Nasal cavity respiratory epithelium epithelial cell of viscerocranial mucosa (primary cell): ENCODE measurements at places on chromosomes 11 and 22. TPM values are rescaled to one million over a fixed set of nuclear protein-coding genes. Genes with fewer than 3 reads are reported as not detected.

Gene OR51G2
- not detected in 2 replicates for total RNA-seq

Gene PDE2A
- 2.1 and 2.6 TPM in 2 replicates for total RNA-seq

Gene MS4A3
- not detected in 2 replicates for total RNA-seq

Gene TOP3B
- total RNA-seq = 24.6 and 43.2 TPM in 2 replicates

Gene NELL1
- total RNA-seq = not detected in 2 replicates

Gene MMP1
- 3.2 and 150 TPM in 2 replicates for total RNA-seq

Gene ZNRF3
- total RNA-seq = 5.5 and 8.1 TPM in 2 replicates

Gene PATE2
- not detected in 2 replicates for total RNA-seq

Gene HMOX1
- 6.2 and 13.7 TPM in 2 replicates for total RNA-seq

Gene APOBEC3H
- total RNA-seq = not detected in 2 replicates

Gene TRIM51
- not detected in 2 replicates for total RNA-seq

Gene HTR3B
- not detected in 2 replicates for total RNA-seq

Gene POTEH
- total RNA-seq = not detected in 2 replicates

Gene TYR
- not detected in 2 replicates for total RNA-seq

Gene MS4A1
- not detected in 2 replicates for total RNA-seq

Gene ACR
- under 0.01 and 0.14 TPM in 2 replicates for total RNA-seq

Gene OR5P2
- total RNA-seq = under 0.01 and 3.0 TPM in 2 replicates

Gene MOV10L1
- under 0.01 and 0.85 TPM in 2 replicates for total RNA-seq

Gene ADAMTS8
- total RNA-seq = not detected in 2 replicates

Gene EHBP1L1
- total RNA-seq = 31.4 and 54.0 TPM in 2 replicates

Gene SLC6A5
- total RNA-seq = not detected in 2 replicates

Gene CST6
- 1.7 and 2.6 TPM in 2 replicates for total RNA-seq

Gene NRIP3
- 1.00 and 3.8 TPM in 2 replicates for total RNA-seq

Gene HORMAD2
- total RNA-seq = not detected in 2 replicates

Gene CCDC117
- total RNA-seq = 11.6 and 14.5 TPM in 2 replicates

Gene HTR3A
- 0.14 TPM in 1 of 2 replicates, not detected in the other for total RNA-seq

Gene OR4D5
- total RNA-seq = not detected in 2 replicates

Gene MRGPRE
- not detected in 2 replicates for total RNA-seq

Gene GGA1
- total RNA-seq = 31.4 and 56.5 TPM in 2 replicates

Gene PTGDR2
- under 0.01 and 0.07 TPM in 2 replicates for total RNA-seq

Gene TREH
- not detected in 2 replicates for total RNA-seq

Gene BACE1-AS
- total RNA-seq = 1.0 and 4.1 TPM in 2 replicates

Gene EFEMP2
- 2.4 and 10.7 TPM in 2 replicates for total RNA-seq

Gene USP2
- total RNA-seq = 1.4 and 2.4 TPM in 2 replicates

Gene MUC2
- under 0.01 TPM in 1 of 2 replicates, not detected in the other for total RNA-seq

Gene POGLUT3
- total RNA-seq = 4.4 and 17.9 TPM in 2 replicates

Gene MRPL17
- total RNA-seq = 25.1 and 52.3 TPM in 2 replicates

Gene MCAT
- total RNA-seq = 12.0 and 12.9 TPM in 2 replicates
